ENCODE measurements at places on chromosomes 1 and 21.

DNA sequence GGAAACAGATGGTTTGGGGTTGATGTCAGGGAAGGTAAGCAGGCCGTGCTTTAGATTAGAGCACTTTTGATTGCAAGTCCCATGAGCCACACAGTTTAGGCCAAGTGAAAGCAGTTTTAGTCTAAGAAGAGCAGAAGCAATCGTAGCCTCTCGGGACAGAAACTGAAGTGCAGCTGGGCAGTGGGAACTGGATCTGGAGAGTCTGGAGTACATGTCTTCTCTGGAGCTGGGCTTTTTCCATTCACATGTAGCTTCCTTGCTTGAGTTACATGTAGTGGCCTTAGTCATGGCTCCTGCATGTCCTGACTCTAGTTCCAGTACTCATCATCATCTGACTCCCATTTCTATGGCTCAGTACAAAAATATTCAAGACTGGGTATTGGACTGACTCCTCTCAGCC lies 16.7 kb downstream of the CAMTA1 start:
- no peak for DNase-seq

- DNase-seq: no peak
Measured at GRCh38 chr21:27206368-27206982, 239.6 kb upstream of the ADAMTS5 start.

DNA sequence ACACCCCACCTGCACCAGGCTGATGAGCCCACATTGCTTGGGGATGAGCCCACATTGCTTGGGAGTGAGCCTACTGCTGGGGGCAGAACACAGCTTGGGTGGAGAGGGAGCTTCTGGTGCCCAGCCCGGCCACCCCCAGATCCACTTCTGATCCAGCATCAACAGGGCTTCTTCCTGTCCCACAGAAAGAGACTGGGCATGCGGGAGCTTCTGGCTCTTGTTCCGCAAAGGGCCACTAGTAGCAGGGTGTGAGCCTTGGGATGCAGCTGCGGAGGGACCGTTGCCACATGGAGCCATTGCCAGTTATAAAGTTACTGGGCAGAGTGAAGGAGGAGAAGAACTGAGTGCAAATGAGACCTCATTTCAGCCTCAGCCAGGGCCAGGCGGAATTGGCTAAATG lies 36.3 kb downstream of the PKP1 start:
- no peak for DNase-seq

DNA sequence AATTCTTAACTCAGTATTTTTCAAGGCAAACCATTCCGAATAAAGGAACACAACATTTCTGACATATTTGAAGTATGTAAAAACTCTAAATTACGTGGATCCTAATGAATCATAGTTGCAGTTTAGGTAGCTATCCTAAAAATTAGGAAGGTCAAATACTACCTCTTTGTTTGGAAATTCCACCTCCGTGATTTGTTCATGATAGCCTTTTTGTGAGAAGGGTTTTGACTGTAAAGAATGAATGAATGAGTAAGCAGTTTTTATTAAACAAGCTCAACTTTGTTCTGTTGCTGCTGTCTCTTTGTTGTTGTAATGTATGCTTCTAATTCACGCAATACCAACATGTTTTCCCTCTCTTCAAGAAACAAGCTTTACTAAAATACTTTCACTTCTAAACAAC lies 840.4 kb downstream of the USP25 start:
- DNase-seq: no peak

GRCh38 chr1:57262472-57262871 lies 161.4 kb downstream of the DAB1 start:
- no peak for DNase-seq

GRCh38 chr1:47563201-47563600 lies 125.4 kb downstream of the FOXD2 start:
- DNase-seq: no peak

DNA sequence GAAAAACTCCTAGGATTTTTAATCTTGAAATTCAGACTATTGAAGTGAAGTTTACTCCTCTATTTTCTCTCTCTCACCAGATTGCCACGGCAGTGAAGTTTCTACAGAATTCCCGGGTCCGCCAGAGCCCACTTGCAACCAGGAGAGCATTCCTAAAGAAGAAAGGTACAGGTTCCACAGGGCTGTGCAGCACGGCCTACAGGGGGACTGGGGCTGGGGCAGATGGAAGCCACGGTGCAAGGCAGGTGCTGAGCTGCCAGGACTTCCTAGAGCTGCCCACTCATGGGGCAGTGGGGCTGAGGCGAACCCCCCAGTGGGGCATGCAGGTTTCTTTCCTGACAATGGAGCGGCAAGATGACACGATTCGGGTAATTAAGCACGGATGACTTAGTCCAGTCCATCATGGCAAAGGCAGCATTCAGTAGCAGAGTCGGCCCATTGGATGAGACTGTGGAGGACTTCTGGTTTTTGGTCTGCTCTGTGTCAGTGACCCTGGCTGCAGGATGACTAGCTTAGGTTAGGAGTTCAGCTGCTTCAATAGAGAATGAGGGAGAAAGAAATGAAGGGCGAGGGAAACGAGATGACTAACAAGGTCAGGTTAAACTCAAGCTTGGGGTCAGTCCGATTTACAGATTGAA lies 61.5 kb downstream of the PEX14 start:
- no peak for DNase-seq
